NCI-H1436 treated with DMSO at 0.1 percent for 48 hours (cell line): ENCODE measurements at places on chromosomes 3 and 15.

DNA sequence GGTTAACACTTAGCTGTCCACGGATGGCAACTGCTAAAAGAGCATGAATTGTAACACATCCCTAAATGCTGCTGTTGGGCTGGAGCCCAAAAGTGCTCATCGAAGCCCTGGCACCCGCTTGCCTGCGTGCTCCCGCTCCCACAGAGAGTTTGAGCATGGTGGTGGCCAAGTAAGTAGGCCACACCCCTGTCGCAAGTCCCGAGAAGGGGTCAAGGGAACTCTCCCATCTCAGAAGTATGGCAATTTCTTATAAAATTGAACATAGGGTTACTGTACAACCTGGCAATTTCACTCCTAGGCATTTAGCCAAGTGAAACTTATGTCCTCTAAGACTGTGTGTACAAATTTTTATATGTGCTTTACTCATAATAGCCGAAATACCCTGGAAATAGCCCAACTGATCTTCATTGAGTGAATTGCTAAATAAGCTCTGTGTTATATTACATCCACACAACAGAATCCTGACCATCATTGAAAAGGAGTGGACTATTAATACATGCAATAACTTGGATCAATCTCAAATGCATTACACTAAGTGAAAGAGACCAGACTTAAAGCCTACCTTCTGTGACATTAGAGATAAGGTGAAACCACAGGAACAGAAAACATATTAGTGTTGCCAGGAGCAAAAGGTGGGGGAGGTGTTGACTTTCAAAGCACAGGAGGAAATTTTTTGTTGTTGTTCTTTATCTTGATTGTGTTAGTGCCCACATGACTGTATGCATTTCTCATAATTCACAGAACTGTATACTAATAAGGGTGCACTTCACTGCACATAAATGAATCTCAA is 1.5 kb upstream of the GCSAM start:
- no peak for DNase-seq

- DNase-seq: no peak
Observed at GRCh38 chr3:183816681-183817510, 8.5 kb downstream of the MAP6D1 start.

GRCh38 chr15:98169551-98169950 is 209.0 kb downstream of the ARRDC4 start:
- no peak for DNase-seq

DNA sequence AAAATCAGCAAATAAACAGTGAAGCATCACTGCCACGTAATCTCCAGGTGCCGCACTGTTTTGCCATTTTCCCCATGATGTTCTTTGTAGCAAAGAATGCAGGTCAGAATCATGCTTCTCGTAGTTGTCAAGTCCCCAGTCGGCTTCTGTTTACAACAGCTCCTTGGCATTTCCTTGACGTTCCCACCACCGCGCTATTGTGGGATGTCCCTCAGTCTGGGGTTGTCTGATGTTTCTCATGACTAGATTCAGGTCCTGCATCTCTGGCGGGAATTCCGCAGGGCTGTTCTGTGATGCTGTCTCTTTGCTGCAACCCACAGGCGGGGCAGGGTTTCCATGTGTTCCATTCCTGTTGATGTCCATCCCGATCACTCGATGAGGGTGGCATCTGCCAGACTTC is 117.9 kb upstream of the SMAD3 start:
- DNase-seq: no peak

DNA sequence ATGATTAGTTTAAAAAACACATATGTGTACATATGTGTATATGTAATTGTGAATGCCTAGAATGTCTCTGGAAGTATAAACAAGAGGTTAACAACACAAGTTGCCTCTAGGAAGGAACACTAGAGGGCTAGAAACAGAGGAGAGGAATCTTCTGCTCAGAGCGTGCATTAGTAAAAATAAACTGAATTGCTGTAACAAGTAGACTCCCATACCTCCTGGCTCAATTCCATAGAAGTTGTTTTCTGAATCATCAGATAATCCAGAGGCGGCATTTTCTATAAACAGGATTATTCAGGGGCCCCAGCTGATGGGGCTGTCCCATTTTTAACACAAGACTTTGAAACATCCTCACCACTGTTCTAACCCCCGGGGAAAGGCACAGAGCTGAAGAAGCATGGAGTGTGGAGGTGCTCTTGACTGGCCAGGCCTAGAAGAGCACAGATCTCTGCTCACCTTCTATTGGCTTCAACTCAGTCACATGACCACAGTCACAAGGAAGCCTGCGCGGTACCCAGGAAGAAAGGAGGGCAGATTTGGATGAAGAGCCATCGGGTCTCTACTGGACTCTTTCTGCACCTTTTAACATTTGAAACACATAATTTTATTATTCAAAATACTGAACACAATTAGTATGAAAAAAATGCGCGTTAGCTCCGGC is 145.7 kb downstream of the TLE3 start:
- DNase-seq: no peak

GRCh38 chr3:47398228-47398627 is 17.4 kb downstream of the PTPN23 start:
- DNase-seq: no peak

GRCh38 chr15:80580536-80581260 is 114.4 kb upstream of the ABHD17C start:
- DNase-seq: no peak
